ENCODE measurements at places on chromosomes 13 and 19.

DNA sequence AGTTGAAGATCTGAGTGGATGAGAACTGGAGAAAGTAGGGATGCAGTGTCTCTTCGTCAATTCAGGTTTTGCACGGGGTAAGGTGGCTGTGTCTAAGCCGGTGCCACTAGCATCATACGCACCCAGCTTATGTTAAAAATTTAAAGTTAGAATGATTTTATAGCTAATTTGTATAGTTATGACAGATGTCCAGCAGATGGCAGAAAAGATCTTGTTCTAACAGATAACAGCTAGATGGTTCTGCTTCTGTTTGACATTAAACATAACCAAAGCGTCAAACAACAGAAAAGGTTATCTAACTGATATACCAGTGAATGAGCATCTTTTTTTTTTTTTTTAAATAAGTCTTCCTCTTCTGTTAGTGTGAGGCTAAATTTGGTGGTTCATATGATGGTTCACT, 18.8 kb upstream of the EDDM13 start:
- DNase-seq = peak; percentile 82

GRCh38 chr13:25579221-25579620, 207.4 kb downstream of the ATP8A2 start:
- no peak for DNase-seq

GRCh38 chr19:7292950-7293761, 1.1 kb downstream of the INSR start:
- DNase-seq = no peak

- peak; percentile 44 for DNase-seq
These were observed 485 bp downstream of the CRYL1 start for GRCh38 chr13:20525144-20525600.

DNA sequence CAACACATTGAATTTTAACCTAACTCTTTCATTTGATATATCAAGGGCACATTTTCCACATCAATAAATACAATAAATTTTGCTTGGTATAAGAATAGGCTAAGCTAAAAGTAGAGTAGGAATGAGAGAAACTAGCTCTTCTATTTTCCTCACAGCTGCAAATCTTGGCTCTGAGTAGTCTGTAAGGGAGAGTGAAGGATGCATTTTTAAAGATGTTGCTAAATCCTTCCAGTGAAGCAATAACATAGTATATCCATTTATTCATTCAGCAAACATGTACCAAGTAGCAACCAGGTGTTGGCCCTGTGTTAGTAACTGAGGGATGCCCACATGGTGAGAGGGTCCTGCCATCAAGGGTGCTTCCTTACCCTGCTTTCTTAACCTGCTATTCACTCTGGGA, 799.9 kb downstream of the PCDH9 start:
- no peak for DNase-seq

- DNase-seq = no peak
These were observed 476.6 kb downstream of the IRS2 start for GRCh38 chr13:109309625-109310363.

DNA sequence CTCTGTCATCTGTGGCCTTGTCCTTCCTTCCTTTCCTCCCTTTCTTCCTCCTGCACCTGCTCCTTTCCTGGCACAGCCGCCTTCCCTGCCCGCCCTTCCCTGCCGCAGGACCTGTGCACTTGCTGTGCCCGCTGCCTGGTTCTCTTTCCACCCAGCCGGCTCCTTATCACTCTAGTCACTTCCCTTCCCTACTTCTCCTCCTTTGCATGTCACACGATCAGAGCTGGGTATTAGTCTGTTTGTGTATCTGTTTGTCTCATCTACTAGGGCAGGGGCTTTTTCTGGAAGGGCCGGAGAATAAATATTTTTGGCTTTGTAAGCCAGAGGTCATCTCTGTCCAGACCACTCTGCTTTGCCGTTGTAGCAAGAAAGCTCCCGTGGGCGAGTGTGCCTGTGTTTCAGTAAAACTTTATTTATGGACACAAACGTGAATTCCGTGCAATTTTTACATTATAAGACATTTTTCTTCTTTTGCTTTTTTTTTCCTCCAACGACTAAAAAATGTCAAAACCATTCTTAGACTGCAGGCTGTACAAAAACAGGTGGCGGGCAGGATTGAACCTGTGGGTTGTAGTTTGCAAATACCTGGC, 6.1 kb downstream of the KDM4B start:
- no peak for DNase-seq

DNA sequence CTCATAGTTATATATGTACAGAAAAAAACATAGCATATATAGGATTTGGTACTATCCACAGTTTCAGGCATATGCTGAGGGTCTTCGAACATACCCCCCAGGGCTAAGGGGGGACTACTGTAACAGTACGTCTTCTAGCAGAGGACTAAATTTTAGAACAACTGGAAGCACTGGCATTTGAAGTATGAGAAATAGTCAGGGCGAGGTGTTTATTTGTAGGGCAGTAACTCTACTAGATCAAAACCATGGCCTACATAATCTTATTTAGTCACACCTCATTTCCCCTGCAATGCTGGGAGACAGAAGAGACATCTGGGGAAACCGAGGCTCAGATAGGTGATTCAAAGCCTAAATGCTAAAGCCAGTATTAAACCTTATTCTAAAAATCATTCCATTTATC, 245.6 kb downstream of the DCT start:
- no peak for DNase-seq

- no peak for DNase-seq
These were observed 26.8 kb downstream of the RASA3 start for GRCh38 chr13:114105521-114106225.

DNA sequence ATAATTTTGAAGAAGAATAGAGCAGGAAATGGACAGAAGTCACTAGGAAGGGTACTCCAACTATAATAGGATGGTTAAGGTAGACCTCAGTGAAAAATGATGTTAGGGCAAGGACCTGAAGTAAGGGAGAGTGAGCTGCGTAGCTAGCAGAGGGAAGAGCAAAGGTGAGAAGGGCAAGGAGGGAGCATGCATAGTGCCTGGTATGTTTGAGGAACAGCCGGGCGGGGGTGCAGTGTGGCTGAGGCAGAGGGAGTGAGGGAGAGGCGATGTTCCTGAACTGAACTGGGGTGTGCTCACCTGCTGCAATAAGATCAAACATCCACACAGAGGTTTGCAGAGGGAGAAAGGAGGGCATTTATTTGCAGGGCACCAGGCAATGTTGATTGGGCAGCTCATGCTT, 110.4 kb downstream of the DNAJC15 start:
- DNase-seq = no peak

GRCh38 chr13:38483623-38484022, 134.0 kb downstream of the UFM1 start:
- DNase-seq = no peak

DNA sequence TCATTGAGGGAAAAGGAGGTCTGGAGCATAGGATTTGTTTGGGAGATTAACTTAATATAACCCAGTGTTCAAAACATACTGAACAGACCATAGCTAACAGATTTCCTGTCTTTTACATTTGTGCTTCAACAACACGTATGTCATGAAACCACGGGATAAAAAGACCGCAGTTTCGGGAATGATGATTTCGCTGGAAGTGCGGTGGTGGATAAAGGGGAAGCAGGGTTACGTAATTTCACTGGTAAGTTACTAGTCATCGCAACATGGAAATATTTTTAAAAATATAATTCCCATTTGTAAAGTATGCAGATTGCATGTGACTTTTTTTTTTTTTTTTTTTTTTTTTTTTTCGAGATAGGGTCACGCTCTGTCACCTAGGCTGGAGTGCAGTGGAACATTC, 237.4 kb downstream of the LMO7 start:
- no peak for DNase-seq

GRCh38 chr19:17946965-17947784, 14.4 kb downstream of the CCDC124 start:
- peak; percentile 21 for DNase-seq

- DNase-seq = no peak
These were observed 39.2 kb downstream of the TBC1D4 start for GRCh38 chr13:75442736-75443234.

DNA sequence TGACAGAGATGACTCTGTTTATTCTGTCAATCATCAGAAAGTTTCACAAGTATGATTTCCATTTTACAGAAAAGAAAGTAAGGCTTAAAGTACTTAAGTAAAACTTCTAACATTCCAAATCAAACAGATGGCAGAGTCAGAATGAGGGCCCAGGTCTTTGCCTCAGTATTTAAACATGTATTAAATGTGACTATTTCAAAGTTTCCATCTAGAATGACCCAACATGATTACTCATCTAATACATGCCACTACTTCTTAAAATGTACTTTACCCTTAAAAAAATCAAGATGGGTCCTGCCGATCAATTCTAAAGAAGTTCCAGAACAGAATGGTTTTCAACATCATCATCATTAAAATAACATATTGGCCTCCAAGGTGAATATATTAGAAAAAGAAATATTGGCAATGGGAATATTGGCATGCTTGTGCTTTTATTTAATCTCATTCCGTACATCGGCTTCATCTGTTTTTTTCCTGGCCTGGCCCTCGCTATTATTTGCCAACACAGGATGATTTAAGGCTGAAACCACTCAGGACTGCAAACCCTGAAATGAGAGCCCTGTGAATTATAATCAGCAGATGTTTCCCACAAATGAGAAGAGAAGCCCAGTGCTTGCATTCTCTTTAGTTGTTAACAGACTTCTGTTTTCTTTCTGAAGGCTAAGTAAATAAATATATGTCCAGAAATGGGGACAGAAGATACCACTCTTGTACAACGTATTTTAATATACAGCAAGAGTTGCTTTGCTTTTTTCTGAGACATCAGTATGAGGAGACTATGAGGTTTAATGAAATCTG, 340.0 kb downstream of the DNAJC15 start:
- no peak for DNase-seq

All from cerebellar cortex (tissue), 1 donor.